ENCODE measurements at places on chromosomes 7 and 10.

DNA sequence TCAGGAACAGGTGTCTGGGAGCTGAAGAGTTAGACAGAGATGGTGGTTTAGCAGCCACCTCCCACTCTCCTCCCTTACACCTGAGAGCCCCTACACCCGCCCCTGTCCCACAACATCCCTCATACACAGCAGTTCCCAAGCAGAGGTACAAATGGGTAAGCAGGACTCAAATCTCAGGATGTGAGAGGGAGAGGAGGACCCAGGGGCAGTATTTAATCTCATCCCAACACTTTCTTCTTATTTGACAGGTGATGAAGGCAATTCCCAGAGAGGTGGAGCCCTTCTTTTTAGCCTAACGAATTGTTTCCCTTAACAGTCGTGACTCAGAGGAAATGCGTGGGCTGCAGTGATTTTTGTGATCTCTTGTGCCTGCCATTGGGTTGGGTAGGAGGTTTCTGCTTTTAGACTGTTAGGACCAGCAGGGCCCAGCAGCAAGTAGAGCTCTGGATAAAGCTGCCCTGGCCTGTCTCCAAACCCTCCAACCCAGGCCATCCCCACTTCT lies 191.3 kb downstream of the HECW1 start:
- DNase-seq = no peak

DNA sequence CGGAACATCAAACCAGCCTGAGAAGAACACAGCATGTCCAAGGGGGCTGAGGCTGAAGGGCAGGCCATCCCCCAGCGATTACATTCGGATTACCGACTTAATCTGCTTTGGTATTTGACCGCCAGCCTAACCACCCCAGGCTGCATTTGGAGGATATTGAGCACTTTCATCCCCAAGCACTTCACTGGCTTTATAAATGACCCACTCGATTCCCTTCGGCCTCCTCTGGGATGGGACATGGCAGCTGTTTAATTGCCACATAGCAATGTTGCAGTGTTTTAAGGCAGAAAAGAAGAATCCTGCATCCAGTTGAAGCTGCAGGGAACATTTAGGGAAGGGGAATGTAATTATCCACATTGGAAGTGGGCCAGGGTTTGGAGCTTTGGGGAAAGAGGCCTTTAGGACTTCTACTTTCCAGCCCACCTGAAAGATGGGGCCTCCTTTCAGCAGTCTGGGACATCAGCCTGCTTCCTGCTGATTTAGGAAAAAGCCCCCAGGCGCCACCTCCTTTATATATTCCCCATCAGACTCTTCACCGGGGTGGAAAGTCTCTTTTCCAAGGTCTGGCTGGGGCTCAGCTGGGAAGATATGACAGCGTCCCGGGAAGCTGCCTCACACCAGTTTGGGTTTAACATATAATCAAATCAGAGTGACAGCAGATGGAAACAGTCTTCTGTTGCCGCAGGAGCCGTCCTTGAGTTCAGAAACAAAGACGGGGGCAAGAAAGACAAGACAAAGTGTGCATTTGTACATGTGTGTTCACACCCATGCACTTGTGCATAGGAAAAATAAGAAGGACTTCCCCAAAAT lies 9.2 kb downstream of the DPCD start:
- no peak for DNase-seq

- no peak for DNase-seq
Observed at GRCh38 chr10:118342638-118343020, 505 bp upstream of the FAM204A start.

GRCh38 chr10:47300429-47300931 lies 483 bp downstream of the GDF10 start:
- DNase-seq = no peak

DNA sequence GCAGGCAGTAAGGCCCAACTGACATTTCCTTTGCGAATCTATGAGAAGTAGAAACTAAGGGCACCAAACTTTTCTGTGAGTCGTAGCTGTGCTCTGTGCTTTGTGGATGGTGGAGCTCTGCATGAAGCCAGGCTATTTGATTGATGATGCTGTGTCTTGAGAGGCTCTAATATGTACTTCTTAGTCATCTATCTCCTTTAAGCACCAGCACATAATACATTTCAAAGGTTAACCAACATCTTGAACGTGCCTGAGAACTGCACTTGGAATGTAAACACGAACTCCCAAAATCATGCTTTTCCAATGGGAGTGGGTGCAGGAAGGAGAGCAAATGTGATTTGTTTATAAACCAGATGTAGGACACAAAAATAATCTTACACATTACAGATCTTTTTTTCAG lies 411.6 kb downstream of the PARD3 start:
- no peak for DNase-seq

GRCh38 chr7:1081336-1081735 lies 6.6 kb upstream of the GPER1 start:
- DNase-seq = no peak

DNA sequence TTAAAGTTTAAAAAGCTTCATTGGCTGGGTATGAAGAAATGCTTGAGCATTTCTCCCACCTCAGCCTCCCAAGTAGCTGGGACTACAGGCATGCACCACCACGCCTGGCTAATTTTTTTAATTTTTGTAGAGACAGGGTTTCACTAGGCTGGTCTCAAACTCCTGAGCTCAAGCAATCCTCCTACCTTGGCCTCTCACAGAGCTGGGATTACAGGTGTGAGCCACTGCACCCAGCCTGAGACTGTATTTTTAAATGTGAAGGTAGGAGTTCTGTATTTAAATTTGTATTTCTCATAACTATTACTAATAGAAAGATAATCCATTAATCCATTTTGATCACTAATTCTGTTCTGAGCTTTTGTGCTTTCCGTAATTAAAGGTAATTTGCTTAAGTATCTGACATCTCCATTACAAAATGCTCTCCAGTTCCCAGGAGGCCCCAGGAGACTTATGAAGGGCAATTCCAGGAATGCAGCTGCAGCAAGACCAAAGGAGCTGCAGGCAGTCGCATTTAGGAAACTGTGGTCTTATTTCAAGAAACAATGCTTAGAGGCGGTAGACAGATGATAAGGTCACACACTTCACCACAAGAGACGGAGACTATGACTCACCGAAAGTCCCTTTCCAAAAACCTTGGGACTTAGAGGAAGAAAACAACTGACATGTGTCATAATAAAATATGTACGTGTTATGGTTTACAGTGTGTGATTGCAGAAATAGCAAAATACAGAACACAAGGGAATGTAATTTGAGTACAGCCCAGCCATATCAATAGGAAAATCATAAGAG lies 23.3 kb downstream of the YAE1 start:
- DNase-seq = no peak

GRCh38 chr7:19522486-19522885 lies 186.4 kb downstream of the POLR1F start:
- DNase-seq = no peak

GRCh38 chr7:156177422-156178055 lies 365.3 kb upstream of the SHH start:
- DNase-seq = no peak

DNA sequence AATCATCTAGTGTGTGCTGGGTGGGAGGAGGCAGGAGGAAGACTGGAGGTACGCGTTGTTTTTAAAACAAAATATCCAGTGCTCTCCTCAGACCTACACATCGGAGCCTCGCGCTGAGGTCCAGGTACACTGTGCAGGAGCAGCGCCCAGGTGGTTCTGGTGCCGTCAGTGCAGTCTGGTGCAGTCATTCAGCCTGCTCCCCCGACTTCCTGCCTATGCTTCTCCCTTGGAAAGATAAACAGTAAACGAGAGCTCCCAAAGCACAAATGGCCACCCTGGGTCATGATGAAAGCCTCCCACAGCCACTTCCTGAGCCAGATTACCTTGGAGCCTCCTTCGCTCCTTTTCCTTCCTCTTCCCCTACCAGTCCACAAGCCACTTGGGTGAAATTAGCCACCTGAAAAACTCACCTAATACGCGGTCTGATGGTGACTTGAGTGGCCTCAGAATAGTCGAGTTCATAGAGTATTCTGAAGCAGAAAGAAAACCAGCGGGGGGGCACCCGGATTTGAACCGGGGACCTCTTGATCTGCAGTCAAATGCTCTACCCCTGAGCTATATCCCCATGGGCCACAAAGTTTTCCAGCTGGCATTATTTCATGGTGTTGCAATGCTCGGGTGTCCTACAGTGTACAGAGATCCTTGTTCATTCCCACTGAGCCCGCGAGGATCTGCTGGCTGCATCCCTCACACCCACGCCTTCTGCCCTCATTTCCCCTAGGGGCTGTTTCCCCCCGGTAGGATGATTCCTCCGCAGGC lies 82.5 kb downstream of the ZNF467 start:
- peak; percentile 67 for DNase-seq

GRCh38 chr7:134662871-134663205 lies 16.2 kb downstream of the BPGM start:
- no peak for DNase-seq

GRCh38 chr7:133349101-133349500 lies 96.2 kb downstream of the EXOC4 start:
- DNase-seq = no peak

Measured in NCI-H2171 (cell line).